ENCODE measurements at places on chromosomes 7 and 10.

DNA sequence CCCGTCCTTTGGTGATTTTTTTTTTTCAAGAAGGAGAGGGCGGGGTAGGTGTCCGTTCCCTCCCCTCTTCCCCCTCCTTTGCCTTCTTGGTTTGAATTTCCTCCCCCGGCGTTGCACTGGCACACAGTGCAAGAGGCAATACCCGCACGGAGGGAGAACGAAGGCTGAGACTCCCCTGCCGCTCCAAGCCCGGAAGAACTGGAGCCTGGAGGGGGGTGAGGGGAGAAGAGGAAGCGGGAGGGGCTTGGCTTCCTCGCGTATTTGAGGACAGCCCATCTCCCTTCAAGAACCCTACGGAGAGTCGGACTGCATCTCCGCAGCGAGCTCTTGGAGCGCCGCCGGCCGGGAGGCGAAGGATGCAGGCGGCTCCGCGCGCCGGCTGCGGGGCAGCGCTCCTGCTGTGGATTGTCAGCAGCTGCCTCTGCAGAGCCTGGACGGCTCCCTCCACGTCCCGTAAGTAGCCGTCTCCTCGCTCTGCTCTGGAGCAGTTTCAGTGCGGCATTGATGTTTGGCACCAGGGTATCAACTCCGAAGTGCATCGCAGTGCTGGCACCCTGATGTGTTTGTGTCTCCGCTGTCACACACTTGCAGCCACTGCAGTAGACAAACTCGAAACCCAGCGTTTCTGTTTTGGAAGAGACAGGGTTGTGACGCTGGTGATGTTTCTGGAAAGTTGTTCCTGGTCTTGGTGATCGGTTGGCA lies at the start of gene CNTNAP2:
CNTNAP2 (plus strand) TSS at position 281 of the 702 bp plus-strand sequence; CDS start at position 357, 76 bp downstream.
- DNase-seq: peak; percentile 10

DNA sequence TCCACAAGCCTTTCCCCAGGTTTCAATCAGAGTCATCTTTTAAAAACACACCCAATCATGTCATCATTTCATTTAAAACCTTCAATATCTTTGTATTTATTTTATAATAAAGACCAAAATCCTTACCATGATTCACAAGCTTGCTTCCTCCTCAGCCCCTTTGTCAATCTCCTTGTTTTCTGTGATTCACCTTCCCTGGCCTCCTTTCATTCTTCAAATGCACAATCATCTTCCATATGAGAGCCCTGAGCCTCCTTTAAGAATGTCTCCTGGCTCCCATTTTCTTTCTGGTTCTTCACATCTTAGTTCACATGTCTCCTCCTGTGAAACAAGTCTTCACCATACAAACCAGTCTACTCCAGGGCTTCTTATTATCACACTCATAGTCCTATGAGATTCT lies 904.0 kb downstream of the SORCS3 start:
- no peak for DNase-seq

- peak; percentile 64 for DNase-seq
Measured at GRCh38 chr7:114104035-114104434, 185.2 kb upstream of the PPP1R3A start.

DNA sequence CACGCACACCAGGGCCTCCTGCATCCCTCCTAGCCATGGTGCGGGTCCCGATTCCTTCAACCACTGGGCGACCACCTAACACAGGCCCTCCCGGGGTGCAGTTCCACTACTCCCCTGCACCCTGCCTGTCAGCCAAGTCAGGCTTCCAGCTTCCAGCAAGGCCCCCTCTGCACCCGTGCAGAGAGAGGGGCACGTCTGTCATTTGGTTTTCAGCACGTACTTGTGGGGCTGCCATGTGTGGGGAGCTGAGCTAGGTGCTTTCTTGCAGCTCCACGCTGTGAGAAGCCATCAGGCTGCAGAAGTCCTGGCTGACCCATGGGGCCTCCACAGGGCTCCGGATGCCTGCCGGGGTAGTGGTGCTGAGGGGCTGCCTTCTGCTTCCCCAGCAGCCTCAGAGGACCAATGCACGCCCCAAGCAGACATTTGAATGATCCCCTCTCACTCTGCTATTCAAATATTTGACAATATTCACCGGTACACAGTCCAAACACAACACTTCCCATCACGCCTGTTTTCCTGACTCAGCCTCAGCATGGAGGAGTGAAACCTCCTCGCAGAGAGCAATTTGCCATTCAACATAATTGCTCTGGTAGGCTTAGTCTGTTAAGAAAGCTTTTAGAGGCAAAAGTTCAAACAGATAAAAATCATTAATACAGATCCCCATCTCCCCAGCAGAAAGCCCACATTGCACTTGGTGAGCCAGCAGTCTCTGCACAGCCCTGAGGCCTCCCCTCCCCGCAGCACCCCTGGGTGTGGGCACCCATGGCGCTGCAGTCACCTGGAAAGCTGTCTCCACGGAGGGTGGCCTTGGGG lies 449.9 kb downstream of the PTPRN2 start:
- DNase-seq: no peak

DNA sequence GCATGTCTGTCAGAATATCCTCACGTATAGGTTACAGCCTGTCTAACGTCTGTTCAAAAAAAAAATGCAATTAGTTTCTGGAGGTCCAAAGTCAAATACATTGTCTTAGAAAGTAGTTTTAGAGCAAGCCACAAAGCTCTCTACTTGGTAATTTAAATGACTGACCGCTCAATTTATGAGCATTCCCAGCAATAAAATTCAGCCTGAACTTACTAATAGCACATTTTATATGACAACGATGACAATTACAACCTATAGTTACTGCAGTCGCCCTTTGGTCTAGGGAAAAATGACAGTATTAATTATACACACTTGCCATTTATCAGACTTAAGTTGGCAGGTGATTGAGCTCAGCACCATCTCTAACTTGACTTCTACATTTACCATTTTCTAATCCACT lies 425.8 kb upstream of the STEAP1 start:
- DNase-seq: no peak

DNA sequence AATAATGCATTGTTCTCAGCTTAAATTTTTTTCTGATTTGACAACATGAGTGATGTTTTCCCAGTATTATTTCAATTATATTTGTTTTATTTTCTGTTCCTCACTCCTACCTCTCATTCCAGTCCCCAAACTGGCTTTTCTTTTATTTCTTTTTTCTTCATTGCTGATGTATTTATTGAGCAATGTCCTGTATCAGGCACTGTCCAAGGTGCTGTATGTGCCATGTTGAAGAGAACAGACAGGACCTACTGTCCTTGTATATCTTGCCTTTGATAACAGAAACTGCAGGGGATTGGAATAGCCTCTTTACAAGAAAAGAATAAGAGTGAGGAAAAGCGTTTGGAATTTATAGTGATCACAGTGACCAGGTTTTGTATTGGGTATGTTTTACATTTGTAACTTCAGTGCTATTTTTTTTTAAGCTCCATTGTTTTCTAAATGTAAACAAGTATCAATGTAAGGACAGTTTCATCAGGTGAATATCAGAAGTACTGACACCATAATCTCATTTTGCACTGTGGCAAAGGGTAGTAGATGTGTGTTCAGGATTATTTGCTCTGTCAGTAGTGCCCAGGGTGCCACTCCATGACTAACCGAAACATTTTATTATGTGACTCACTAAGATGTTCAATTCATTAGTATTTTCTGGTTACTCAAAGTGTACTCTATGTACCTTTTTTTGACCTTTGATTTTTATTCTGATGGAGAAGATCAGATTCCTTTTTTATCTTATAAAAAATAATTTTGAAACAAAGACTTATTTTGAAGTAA lies 15.6 kb upstream of the CLDN12 start:
- DNase-seq: peak; percentile 37

DNA sequence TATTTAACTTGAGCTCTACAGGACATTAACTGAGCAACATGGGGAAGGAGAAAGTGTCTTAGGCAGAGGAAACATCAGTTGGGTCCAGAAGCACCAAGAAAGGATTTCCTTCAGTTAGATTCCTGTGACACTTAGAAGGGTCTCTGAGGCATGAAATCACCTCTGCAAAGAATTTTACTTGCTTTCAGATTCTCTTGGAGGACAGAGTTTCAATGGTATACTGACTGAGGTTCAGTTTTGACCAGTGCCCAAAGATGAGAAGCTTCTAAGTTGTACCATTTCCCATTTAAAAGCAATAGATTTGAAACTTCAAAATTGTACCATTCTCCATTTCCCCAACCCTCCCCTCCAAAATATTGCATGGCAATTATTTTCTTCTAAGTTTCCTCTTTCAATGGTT lies 102.4 kb downstream of the CHCHD3 start:
- no peak for DNase-seq

- DNase-seq: peak; percentile 24
Measured at GRCh38 chr10:35606430-35606829, 1.3 kb downstream of the GJD4 start.

GRCh38 chr7:151810441-151811232 lies 66.3 kb downstream of the PRKAG2 start:
- no peak for DNase-seq

- DNase-seq: peak; percentile 59
Measured at GRCh38 chr10:71623098-71623985, 96.2 kb downstream of the C10orf105 start.

GRCh38 chr10:14659626-14660196 lies 115.0 kb downstream of the FAM107B start:
- peak; percentile 5 for DNase-seq

DNA sequence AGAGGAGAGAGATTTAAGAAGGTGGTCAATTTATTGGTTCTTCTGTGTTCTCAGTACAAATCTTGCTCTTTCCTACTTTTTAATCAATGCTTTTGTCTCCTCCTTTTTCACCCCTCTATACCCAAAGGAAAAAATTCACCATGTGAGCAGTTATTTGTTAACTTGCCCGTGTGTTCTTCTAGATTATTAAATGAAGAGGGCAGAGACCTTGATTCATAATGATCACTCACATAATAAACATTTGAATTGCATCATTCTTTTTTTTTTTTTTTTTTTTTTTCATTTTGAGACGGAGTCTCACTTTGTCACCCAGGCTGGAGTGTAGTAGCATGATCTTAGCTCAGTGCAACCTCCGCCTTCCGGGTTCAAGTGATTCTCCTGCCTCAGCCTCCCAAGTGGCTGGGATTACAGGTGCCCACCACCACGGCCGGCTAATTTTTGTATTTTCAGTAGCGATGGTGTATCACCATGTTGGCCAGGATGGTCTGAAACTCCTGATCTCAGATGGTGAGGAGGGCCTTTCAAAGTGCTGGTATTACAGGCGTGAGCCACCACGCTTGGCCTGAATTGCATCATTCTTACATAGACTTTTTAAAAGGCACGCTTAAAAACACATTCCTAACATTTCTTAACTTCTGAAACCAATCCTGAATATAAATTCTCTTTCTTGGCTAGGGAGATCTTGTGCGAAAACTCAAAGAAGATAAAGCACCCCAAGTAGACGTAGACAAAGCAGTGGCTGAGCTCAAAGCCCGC lies 3.6 kb downstream of the GARS1 start:
- DNase-seq: peak; percentile 78

DNA sequence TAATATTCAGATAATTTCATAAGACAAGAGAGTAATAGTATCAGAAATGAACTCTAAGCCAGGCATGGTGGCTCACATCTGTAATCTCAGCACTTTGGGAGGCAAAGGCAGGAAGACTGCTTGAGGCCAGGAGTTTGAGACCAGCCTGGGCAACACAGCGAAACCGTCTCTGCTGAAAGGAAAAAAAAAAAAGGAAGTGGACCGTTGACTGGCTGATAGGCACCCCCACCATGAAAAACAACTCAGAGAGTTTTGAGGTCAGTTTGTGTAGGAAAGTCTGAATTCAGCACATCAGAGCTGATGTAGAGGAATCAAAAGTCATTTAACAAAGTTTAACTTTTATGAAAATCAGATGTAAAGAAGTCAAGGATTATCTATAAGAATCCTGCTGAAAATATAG lies 63.2 kb upstream of the AMPH start:
- DNase-seq: no peak

- peak; percentile 71 for DNase-seq
Measured at GRCh38 chr7:92461027-92462003, 14.0 kb downstream of the GATAD1 start.

GRCh38 chr7:74138334-74138867 lies 35.8 kb upstream of the EIF4H start:
- DNase-seq: no peak

- peak; percentile 85 for DNase-seq
Measured at GRCh38 chr10:4847561-4848355, 21.8 kb downstream of the AKR1E2 start.

- DNase-seq: peak; percentile 50
Measured at GRCh38 chr7:29146888-29147609, 712 bp upstream of the CPVL start.

- DNase-seq: no peak
Measured at GRCh38 chr7:131222171-131222570, 105.5 kb upstream of the MKLN1 start.

- peak; percentile 10 for DNase-seq
Measured at GRCh38 chr10:14751014-14751896, 23.4 kb downstream of the FAM107B start.

DNA sequence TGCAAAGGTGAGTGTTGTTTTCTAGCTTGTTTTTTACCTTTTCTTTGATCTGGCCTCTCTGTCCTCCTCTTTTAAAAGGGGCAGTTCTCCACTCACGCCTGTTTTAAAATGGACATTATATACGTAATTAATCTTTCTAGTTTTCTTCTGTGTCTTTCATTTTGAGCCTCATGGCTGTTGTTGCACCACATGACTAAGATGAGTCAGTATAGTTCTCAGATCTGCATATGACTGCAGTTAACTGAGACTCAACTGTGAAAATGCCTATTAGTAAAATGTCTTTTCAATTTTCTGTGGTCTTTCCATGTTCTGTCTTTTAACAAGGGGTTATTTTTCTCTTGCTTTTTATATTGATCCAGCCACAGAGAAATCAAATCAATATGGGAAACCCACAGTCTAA lies 296.1 kb downstream of the CDK14 start:
- no peak for DNase-seq

- no peak for DNase-seq
Measured at GRCh38 chr7:114952296-114952695, 30.4 kb downstream of the MDFIC start.

DNA sequence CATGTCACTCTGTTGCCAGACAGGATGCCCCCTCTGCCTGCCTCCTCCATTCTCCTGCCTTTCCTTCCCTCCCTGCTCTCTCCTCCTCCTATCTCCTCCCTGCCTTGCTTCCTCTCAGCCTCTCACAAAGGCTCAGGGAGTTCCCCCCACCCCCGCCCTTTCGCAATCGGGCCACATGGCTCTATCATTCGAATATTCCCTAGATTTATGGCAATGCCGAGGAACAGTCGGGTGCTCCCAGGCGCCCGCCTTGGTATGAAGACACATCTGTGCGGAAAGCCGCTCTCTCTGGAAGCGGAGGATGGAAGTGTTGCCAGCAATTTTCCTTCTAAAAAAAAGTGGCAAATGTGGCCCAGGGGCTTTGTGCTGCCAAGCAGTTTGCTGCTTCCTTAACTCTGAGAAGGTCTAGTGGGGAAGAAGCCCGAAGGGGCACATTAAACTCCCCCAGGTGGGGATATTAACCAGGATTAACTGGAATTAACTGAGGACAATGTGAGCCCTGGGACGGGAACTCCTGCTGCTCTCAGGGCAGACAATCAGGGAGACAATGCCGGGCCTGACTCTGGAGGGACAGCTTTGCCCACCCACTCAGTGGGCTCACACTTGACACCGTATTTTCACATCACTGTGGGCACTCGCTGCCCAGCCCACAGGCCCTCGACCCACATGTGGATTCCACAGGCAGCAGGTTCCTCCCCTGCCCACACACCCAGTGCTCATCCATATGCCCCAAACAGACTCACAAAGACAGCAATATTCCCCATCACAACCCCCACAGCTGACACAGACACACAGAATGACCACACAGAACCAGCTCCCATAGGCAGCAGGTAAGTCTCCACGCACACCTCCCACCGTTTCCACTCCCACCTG lies 88.4 kb upstream of the SMNDC1 start:
- DNase-seq: peak; percentile 86
